ENCODE measurements at places on chromosomes 5 and 9.

DNA sequence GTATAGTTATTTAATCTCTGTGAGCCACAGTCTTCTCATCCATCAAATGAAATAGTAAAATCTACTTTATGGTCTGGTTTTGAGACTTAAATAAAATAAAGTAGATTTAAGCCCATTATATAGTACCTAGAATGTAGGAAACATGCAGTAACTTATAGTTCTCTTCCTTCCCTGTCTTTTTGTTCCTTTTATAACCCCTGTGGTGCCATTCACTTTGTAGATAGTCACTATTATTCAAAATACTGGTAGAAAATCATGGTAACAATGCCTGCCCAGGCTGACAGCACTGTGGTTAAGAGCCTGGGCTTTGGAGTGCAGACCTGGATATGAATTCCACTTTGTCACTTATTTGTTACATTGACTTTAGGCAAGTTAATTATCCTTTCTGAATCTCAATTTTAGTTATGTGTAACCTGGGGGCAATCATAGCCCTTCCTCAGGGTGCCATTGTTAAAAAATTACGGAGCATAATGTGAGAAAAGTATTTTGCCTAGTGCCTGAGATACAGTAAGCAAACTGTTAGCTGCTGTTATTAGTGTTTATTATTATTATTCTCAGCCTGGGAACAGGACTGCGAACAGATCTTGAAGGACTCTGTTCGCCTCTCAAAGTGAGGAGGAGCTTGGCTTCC is 100.4 kb downstream of the RALGPS1 start:
- no peak for DNase-seq

- DNase-seq: no peak
These were observed 12.8 kb downstream of the PDCL start for GRCh38 chr9:122815544-122815943.

- peak; percentile 36 for DNase-seq
These were observed 116.5 kb upstream of the FBXL7 start for GRCh38 chr5:15383469-15383868.

- DNase-seq: no peak
These were observed 29.8 kb upstream of the RXRA start for GRCh38 chr9:134296301-134297082.

- no peak for DNase-seq
These were observed 38.3 kb downstream of the ZDHHC21 start for GRCh38 chr9:14654932-14655331.

- no peak for DNase-seq
These were observed 5.1 kb downstream of the IQGAP2 start for GRCh38 chr5:76408104-76408654.

DNA sequence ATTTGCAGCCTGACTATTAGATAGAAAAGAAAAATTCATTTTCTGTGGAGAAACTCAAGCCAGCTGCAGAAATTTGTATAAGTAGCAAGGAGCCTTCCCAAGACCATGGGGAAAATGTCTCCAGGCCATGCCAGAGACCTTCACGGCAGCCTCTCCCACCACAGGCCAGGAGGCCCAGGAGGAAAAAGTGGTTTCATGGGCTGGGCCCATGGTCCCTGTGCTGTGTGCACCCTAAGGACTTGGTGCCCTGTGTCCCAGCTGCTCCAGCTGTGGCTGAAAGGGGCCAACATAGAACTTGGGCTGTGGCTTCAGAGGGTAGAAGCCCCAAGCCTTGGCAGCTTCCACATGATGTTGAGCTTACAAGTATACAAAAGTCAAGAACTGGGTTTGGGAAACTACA is 73.3 kb upstream of the TTC23L start:
- no peak for DNase-seq

- DNase-seq: peak; percentile 53
These were observed 648.3 kb upstream of the ZNF608 start for GRCh38 chr5:125394661-125395280.

DNA sequence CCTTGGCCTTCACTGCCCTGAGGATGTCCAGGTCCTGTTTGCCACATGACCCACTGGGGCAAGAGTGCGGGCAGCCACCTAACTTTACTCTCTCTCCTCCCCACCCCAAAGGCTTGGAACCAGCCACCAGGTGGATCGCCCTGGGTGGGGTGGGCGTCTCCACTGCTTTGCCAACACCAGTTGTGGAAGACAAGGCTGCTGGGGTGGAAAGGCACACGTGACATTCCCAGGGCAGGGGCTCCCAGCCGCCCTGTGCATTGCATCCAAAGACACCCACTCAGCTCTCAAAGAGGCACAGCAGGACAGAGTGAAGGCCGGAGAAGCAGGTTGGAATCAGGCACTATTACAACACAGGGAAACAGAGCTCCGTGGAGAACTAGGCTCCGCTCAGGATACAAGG is 162.2 kb downstream of the OLFM1 start:
- no peak for DNase-seq

GRCh38 chr5:158456756-158457155 is 597.8 kb upstream of the CLINT1 start:
- peak; percentile 92 for DNase-seq

GRCh38 chr9:121850366-121850765 is 198.9 kb downstream of the DAB2IP start:
- no peak for DNase-seq

DNA sequence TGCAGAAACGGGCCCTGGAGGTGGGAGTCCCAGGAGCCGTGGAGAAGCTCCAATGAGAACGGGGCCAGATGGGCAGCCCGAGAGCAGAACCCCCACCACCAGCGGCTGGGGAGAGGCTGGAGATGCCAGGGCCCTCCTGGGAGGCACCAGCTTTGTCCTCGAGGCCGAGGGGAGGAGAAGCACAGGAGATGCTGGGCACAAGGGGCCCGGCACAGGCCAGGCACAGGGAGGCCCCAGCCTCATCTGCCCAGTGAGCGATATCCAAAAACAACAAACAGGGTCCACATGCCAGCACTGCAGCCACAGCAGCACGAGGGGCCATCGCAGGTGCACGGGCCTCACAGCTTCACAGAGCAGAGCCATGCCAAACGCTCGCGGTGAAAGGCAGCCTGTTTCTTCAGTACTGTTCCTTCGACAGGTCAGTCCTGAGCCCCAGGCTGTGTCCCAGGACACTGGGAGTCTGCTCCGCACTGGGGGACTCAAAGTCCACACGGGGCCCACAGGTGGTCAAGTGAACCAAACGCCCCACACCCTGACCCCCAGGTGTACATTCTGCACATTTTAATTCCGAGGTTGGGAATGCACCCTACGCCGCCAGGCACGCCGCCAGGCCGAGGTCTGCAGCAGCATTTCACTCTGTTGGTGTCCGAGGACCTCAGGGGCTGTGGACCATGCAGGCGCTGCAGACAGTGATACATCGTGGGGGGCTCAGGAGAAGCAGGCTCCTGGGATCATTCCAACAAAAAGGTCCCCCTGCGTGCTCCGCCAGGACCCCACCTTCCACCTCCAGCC is 9.5 kb downstream of the LPCAT1 start:
- DNase-seq: no peak

- peak; percentile 9 for DNase-seq
These were observed 14.2 kb upstream of the CCDC180 start for GRCh38 chr9:97293207-97293721.

GRCh38 chr9:118984607-118985006 is 384.6 kb downstream of the BRINP1 start:
- no peak for DNase-seq

GRCh38 chr9:127974001-127974768 is 6.6 kb downstream of the EEIG1 start:
- DNase-seq: no peak

GRCh38 chr9:107215381-107215780 is 67.7 kb upstream of the RAD23B start:
- peak; percentile 20 for DNase-seq

DNA sequence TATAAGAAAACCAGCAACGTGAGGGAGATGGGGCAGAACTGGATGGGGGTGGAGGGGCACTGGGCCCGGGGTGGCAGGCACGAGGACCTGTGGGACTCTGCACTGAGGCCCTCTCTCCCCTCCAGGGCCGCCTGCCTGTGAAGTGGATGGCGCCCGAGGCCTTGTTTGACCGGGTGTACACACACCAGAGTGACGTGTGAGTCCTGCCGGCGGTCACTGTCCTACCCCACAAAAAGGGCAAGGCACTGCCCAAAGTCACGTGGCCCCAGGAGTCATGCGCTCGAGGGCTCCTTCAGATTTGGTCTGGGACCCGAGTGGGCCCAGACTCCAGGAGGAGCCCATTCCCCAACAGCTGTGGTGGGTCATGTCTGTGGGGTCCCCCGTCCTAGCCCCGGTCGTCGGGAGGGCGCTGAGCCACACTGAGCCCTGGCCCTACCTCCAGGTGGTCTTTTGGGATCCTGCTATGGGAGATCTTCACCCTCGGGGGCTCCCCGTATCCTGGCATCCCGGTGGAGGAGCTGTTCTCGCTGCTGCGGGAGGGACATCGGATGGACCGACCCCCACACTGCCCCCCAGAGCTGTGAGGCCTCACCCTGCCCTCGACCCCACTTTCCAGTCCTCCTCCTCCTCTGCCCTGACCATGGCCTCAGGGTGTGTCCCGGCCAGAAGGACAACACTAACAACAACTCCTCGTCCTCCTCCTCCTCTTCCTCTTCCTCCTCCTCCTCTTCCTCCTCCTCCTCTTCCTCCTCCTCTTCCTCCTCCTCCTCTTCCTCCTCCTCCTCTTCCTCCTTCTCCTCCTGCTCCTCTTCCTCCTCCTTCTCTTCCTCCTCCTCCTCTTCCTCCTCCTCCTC is 9.7 kb downstream of the FGFR4 start:
- no peak for DNase-seq

DNA sequence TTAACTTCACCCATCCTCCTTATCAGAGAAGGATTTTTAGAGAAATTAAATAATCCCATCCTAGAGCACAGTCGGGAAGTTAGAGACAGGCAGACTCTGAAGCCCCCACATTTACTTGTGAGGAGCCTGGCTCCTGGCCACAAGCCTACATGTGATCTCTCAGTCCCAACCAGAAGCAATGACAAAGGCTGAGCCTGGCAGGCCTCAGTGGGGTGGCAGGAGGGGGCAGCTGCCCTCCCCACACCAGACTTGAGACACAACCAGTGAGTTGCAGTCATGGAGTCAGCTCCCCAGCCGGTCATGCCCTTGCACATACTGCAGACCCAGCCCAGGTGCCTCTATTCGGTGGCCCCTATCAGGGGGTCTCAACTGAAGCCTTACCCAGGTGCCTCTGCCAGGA is 11.0 kb downstream of the NAIF1 start:
- DNase-seq: no peak

- DNase-seq: no peak
These were observed 129.3 kb upstream of the SLC44A1 start for GRCh38 chr9:105114964-105115728.

- no peak for DNase-seq
These were observed 3.2 kb upstream of the ANXA1 start for GRCh38 chr9:73148447-73148937.

GRCh38 chr5:175591293-175591692 is 66.6 kb upstream of the HRH2 start:
- no peak for DNase-seq

DNA sequence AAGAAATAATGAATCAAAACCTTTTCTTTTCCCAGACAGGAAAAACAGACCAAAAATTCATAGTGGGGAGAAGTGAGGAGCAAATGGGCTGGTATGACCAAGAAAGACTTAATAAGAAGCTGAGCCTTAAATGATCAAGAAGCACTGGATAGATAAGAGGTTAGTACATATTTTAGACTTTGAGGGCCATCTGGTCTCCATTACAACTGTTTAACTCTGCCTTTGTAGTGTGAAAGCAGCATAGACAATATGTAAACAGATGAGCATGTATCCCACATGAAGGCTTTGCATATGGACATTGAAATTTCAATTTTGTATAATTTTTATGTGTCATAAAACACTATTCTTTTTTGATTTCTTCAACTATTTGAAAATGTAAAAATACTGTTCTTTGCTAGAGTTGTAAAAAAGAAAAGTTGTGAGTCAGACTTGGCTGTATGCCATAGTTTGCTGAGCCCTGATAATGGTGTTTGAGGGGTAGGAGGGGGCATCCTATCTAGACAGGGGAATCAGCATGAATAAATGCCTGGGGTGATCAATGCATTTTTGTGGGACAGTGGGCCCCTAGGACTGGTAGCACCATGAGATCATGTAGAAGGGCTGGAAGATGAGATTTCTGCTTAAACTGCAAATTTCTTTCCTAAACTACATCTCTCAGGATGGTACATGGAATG is 91.8 kb upstream of the GPR151 start:
- DNase-seq: no peak

DNA sequence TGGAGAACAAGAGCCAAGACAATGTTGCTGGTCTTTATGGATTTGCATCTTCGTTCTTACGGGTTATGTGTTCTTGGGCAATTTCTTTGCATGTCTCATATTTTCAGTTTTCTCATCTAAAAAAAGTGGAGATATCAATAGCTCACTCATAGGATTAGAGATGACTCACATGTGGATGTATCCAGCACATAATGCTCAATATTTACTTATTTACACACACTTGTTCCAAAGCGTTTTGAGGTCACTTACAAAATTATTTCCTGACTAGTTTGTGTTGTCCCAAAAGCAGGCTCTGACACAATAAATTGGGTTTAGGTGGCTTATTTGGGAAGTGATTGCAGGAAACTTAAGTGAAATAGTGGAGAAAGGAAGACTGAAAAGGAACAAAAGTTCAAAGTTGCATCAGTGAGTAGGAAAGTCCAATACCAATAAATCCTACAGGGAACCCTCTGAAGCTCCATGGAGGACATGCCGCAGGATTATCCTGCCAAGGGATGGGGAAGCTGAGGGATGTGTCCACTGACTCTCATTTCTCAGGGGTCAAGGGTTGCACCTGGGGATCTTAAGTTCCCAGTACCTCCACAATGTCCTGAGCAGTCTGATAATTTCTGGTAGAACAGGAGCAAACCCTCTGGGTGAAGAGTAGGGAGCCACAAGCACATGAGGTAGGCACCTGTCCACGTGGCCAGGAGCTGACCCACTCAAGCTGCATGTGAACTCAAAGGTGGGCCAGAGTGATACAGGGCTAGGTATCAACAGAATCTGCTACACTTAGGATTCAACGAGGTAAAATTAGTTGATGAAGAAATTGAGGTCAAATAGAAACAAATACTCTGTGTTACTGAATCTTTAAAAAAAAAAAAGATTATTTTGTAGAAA is 37.4 kb upstream of the SLC44A1 start:
- peak; percentile 10 for DNase-seq

- DNase-seq: no peak
These were observed 35.2 kb downstream of the MRPS27 start for GRCh38 chr5:72284559-72285423.

DNA sequence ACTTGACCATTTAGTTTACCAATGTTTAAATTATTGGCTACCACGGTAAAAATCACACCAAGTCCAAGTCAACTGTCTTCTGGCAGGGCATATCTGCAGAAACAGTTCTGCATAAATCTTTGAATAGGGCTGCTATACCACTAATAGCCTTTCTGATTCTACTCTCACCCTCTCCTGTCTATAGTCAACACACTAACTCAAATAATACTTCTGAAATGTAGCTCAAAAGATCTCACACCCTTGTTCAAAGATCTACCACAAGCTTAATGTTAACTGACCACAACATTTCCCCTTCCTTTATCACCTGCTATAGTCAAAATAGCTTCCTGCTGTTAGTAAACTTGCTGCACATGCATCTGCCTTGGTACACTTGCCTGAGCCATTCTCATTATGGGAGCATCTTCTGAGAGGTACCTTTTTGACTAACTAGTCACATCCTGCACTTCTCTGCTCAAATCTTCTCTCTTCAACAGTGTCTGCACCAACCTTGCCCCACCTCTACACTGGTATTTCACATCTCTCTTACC is 319.4 kb downstream of the CDH10 start:
- no peak for DNase-seq
